ENCODE measurements at places on chromosomes 11 and 22. TPM values are rescaled to one million over a fixed set of nuclear protein-coding genes. Genes with fewer than 3 reads are reported as not detected.
A peak's percentile ranks its signal among the peaks of the same experiment; 100 is the strongest.

DNA sequence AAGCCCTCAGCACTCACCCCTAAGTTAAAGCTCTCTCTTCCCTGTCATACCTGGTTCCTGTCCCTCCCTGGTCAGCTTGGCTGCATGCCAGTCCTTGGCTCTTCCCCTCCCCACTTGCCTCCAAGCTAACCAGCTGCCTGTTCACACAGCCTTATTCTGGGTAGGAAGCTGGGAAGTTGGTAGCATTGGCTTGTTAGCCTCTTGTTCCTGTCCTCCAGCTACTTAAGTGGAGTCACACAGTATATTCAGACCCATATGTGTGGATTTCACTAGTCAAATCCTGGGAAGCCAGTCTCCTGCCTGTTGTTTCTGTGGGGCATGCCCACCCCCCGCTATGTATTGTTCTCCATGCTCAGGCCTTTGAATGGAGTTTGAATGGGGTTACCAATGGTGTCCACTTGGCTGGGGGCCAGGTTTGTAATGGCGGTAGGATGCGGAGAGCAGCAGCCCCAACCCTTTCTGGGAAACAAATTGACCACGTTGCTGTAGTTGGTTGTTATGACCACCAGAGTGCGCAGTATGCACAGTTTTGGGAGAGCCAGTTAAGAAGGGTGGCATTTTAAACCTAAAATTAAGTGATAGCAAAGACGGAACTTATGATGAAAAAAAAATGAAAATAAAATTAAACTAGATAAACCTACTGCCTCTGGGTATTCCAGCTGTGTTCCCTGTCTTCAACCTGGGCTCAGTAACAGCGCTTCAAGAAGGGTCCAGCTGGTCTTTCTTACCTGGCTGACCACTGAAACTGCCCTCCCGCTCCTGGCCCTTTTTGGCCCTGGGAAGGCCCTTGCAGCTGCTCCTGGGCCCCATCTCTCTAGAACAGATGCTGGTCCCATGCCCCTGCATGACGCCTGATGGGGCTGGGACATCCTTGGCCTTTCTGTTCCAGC is 10.7 kb upstream of the RPS3 start:
- peak; percentile 49 for DNase-seq

DNA sequence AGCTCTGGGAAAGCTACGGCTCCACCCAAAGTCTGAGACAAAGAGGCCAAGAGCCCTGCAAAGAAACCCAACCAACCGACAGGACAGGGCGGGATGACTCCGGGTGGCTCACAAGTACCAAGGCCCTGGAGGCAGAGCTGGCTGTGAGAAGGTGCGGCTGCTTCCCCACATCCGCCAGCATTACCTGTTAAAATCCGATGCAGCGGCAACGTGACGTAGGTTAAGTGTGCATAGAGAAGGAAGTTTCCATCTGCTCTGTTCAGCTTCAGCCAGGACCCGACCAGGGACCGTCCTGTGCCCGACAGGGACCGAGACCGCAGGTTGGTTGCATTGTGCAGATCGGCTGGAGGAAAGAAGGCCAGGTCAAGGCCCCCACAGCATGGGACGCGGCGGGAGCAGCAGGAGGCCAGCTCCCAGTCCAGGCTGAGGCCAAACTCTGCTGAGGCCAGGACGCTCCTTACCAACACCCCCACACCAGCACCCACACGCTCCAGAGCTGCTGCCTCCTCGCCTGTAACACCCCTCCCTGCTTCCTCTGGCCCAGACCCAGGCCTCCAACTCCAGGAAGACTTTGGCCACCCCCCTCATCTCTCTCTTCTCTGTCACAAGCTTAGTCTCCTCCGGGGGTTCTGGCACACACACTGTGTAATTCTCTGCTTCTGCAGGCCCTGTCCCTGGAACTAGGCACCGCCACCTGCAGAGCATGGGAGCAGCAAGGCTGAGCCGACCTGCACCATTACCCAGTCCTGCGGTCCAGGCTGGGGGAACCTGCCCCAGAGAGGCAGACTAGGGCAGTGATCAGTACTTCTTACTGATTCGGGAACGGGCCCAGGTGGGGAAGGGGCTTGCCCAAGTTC is 34.1 kb downstream of the NUP50 start:
- no peak for DNase-seq

Gene APOL4
- total RNA-seq = 3.0 TPM

DNA sequence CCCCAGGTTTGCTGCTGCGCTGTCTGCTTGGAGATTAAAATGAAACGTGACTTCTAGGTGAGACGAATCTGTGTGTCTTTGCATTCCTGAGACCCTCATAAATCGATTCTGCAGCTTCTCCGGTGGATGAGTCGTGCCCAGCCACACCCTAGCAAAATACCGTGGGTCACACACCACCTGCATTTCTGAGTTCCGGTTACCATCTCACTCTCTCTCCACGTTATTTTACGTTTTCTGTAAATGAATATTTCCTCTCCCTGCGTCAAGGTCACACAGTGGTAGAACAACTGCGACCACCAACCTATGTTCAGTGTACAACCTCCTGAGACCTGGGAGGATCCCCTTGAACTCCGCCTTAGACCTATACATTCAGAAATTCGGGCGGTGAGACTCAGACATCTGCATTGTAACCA is 1.1 kb downstream of the YWHAH start:
- DNase-seq = no peak

GRCh38 chr22:23213581-23214334 is 33.4 kb downstream of the BCR start:
- no peak for DNase-seq
